ENCODE measurements at places on chromosomes 11 and 22.

DNA sequence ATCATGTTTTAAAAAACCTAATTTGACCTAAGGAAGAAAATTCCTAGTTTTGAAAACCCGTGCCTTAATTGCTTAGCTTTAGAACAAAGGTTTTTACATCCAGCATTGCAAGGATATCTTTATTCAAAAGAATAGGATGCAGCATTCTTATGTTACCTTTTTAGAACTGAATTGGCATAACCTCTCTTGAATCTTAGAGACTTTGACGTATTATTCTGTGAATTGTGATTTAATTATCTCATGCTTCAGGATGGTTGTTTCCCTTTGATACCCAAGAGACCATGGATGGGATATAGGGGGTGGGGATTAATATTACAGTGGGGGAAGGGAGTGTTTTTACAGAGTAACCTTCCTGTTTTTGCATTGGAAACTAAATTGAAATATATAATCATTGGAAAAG lies 49.4 kb downstream of the ARHGEF12 start:
- DNase-seq = no peak

DNA sequence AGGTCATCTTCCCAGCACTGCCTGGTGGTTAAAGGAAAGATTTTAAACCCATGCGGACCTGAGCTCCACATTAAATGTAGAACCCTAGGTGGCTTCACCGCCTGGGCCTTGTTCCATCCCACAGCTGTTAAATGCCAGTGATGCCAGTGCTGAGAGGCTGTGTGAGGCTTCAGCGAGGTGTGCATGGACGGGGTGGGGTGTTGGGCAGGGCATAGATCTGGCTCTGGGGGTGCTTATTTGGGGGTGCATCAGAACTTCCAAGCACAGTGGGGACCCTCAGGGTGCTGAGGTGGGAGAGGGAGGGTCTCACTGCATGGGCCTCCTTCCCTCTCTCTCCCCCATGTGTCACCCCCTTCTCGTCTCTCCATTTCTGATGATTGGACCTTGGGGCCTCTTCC lies 90.1 kb upstream of the B3GAT1 start:
- DNase-seq = no peak

GRCh38 chr22:20448630-20449029 lies 11.0 kb upstream of the SCARF2 start:
- DNase-seq = no peak

GRCh38 chr11:82732734-82733443 lies 775 bp downstream of the FAM181B start:
- peak; percentile 17 for DNase-seq

DNA sequence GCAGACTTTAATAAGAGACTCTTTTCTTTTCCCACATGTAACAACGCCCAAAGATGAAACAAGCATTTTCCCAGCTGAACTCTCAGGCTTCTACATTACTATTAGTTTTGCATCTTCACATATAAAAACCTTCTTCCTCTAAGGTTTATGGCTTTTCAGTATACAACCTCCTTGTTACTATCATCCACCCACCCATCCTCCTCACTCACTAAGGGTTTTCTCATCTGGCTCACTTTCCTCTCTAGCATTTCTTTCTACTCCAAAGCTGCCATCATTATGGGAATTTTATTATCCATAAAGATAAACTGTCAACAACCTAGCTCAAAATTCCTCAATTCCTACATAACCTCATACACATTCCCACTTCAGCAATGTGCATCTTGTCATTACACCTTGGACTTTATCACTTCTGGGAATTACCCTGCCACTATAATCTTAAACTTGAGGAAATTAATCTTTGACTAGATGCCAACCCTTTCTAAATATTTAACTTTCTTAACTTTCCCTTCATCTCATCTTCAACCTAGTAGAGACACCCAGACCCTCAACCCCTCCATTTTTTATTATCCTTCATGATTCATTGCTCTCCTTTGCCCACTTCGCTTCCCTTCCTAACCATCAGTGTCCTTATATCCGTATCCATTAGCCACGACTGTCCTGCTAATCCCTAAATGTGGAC lies 30.9 kb downstream of the MTMR2 start:
- no peak for DNase-seq

DNA sequence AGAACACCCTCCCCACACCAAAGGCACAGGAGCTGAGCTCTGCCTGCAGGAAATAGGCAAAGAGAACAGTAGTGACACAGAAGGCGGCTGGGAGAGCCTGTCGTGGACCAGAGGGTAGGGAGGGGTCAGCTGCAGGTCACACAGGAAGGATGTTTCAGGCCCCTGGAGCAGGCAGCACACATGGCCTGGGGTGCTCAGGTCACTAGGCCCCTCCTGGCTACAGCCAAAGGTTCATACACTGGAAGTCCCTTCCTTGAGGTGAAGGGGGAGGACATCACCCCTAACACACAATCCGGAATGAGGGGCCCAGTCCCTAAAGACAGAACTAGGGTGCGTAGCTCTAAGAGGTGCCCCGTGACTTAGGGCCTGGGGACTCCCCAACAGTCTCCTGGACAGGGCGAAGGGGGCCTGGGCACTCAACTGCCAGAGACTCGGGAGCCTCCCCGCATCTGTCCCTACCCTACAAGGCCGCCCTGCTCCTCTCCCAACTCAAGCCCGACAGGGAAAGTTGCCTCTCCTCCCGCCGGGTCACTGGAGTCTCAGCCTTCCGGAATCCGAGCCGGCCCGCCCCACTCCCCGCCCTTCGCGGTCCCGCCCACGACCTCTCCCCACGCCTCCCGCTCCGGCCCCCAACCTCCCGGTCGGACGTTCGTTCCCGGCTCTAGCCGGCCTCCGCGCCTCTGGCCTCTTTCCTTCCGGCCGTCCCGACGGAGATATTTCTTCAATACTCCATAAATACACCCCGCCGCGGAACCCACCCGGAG lies at the start of gene CYB5R2:
CYB5R2 (minus strand) TSS at position 541 of the 764 bp plus-strand sequence. CDS start 675 bp downstream, outside the sequence.
- DNase-seq = peak; percentile 50

DNA sequence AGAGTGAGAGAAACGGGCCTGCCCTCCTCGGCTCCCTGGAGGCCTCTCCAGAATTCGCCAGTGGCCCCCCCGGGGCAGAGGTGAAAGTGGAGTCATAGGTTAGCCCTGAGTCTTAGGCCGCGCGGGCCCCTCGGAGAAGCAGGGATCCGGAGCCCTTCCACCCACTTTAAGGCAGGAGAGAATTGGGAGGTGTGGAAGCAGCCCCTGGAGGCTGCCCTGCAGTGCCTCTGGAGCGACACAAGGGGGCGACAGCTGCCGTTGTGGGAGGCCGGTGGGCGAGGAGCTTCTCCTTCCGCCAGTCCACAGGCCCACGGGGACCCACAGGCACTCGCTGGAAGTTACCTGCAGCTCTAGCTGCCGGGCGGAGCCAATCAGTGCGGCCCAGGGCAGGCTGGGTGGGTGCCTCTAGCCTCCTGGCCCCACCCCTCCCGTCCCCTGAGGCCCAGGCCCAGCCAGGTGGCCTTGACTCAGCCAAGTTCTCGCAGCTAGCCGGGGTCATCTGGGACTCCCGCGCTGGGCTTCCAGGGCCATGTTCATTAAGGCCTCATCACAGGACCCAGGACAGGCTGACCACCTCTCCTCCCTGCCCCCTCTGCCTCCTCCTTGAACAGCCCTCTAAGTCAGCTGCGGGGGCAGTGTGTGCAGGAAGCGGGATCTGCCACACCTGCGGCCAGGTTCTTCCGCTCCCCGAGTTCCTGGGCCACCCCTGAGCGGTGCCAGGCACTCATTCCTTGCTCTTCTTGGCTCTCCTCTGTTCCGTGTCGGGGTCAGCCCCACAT lies 5.0 kb downstream of the DGKZ start:
- DNase-seq = no peak

All from HuH-7.5 (cell line).